ENCODE measurements at places on chromosomes 7 and 10. TPM values are rescaled to one million over a fixed set of nuclear protein-coding genes. Genes with fewer than 3 reads are reported as not detected.

DNA sequence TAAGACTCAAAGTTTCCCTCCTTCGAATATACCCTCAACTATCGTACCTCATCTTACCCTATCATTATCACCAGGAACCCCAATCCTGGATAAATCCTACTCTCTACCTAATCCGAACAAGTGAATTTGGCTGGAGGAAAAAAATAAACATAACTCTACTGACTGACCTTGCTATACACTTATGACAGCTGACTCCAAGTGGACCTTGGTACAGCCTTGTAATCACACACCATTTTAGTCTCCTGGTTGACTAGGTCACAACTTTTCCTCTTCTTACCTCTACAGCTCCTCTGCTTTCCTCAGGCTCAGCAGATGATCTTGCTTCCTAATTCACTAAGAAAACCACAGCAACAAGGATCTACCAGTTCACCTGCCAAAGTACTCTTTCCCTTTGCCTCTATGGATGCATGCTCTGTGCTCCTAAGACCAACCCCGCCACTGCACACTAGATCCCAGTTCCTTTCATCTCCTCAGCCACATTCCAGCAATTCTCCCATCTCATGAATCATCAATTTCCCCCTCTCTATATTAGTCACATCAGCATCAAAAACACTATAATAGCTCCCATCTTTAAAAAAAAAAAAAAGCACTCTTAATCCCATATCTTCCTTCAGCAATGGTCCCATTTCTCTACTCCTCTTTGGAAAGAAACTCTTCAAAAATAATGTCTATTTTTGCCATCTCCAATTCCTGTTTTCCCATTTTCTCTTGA, 35.5 kb downstream of the COA1 start:
- H3K27ac ChIP-seq: no peak overlapping the region
- H3K36me3 ChIP-seq: no peaks in the 10 kb centered on the region
- no peak overlapping the region for H3K4me3 ChIP-seq
- DNase-seq: no peak
- H3K27me3 ChIP-seq: no peaks in the 10 kb centered on the region

Gene TACC2
- total RNA-seq: not detected

- H3K36me3 ChIP-seq: no peaks in the 10 kb centered on the region
- H3K27me3 ChIP-seq: peaks cover 2% of the 10 kb centered on the region
- H3K4me1 ChIP-seq: no peaks in the 10 kb centered on the region
- H3K4me3 ChIP-seq: no peak overlapping the region
- no peak for DNase-seq
These were observed 61.0 kb upstream of the RNF32 start for GRCh38 chr7:156579566-156579965.

GRCh38 chr10:46290101-46290886, 3.5 kb downstream of the ANTXRL start:
- DNase-seq: no peak
- H3K27ac ChIP-seq: no peak overlapping the region
- no peaks in the 10 kb centered on the region for H3K27me3 ChIP-seq
- H3K4me3 ChIP-seq: no peak overlapping the region
- H3K36me3 ChIP-seq: no peaks in the 10 kb centered on the region
- H3K4me1 ChIP-seq: peaks cover 5% of the 10 kb centered on the region

GRCh38 chr10:127892743-127893142, at the start of gene CLRN3:
Gene CLRN3 (minus strand): TSS chr10:127892941. CDS start chr10:127892784, 157 bp downstream.
- no peaks in the 10 kb centered on the region for H3K4me1 ChIP-seq
- no peak for DNase-seq
- no peak within 1 kb of the TSS for H3K4me3 ChIP-seq
- H3K36me3 ChIP-seq: no peaks in the 10 kb centered on the region
- no peak within 1 kb of the TSS for H3K27ac ChIP-seq
- no peaks in the 10 kb centered on the region for H3K27me3 ChIP-seq

- H3K4me3 ChIP-seq: peak within 1 kb of the TSS; percentile 91
- peak within 1 kb of the TSS; percentile 49 for H3K27ac ChIP-seq
- peaks cover 6% of the 10 kb centered on the region for H3K4me1 ChIP-seq
- H3K27me3 ChIP-seq: no peaks in the 10 kb centered on the region
- DNase-seq: peak; percentile 54
- H3K36me3 ChIP-seq: no peaks in the 10 kb centered on the region
These were observed at the start of gene JMJD1C for GRCh38 chr10:63465293-63466143. Gene JMJD1C (minus strand): TSS chr10:63465977. CDS start chr10:63465662, 315 bp downstream.

Gene NRCAM
- 7.0 TPM for total RNA-seq

Gene CALML3
- not detected for total RNA-seq

- no peak overlapping the region for H3K4me3 ChIP-seq
- no peak overlapping the region for H3K27ac ChIP-seq
- no peaks in the 10 kb centered on the region for H3K36me3 ChIP-seq
- H3K27me3 ChIP-seq: peaks cover 50% of the 10 kb centered on the region
These were observed 439 bp downstream of the RBP4 start for GRCh38 chr10:93600446-93601145.

Gene NPFFR1
- 0.03 TPM for total RNA-seq

Gene RELN
- total RNA-seq: not detected

DNA sequence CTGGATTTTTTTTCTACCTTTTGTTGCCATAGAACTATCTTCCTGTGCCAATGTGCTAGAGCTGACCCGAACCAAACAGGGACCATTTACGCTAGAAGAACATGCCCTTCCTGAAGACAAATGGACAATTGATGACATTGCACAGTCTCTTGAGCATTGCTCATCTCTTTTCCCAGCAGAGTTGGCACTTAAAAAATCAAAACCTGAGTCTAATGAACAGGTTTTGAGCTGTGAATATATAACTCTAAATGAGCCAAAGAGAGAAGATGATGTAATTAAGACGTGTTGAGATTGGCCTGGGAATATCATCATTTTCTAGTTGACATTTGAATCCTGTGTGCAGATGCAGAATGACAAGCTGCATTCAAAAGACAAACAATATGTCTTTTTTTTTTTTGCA, 37.1 kb downstream of the TRUB1 start:
- no peak overlapping the region for H3K27ac ChIP-seq
- H3K4me3 ChIP-seq: no peak overlapping the region
- peaks cover 3% of the 10 kb centered on the region for H3K36me3 ChIP-seq
- no peaks in the 10 kb centered on the region for H3K27me3 ChIP-seq

Gene SLC25A13
- total RNA-seq: 13.5 TPM

GRCh38 chr7:50953303-50953702, 170.6 kb upstream of the GRB10 start:
- H3K4me3 ChIP-seq: no peak overlapping the region
- DNase-seq: no peak
- no peaks in the 10 kb centered on the region for H3K27me3 ChIP-seq
- no peaks in the 10 kb centered on the region for H3K36me3 ChIP-seq
- H3K4me1 ChIP-seq: no peaks in the 10 kb centered on the region

DNA sequence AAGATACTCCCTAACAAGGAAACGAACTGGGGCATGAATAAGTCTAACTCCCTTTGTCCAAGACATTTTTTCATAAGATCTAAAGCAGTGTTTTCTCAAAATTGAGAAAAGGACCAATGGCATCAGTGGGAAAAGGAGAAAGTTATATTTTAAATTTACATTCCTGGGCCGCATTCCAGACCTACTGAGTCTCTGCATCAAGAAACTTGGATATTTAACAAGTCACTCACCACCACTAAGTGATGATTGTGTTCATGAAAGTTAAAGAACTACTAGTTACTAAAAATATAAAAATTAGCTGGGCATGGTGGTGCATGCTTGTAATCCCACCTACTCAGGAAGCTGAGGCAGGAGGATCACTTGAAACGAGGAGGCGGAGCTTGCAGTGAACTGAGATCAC, 149.6 kb upstream of the MEOX2 start:
- no peak overlapping the region for H3K27ac ChIP-seq
- no peaks in the 10 kb centered on the region for H3K4me1 ChIP-seq
- no peaks in the 10 kb centered on the region for H3K36me3 ChIP-seq
- H3K4me3 ChIP-seq: no peak overlapping the region
- H3K27me3 ChIP-seq: no peaks in the 10 kb centered on the region

All from CD4-positive, alpha-beta T cell (primary cell).